ENCODE measurements at places on chromosomes 16 and 17. TPM values are rescaled to one million over a fixed set of nuclear protein-coding genes. Genes with fewer than 3 reads are reported as not detected.

- H3K27ac ChIP-seq, result no peak overlapping the region
- no peaks in the 10 kb centered on the region for H3K36me3 ChIP-seq
- H3K4me1 ChIP-seq, result no peaks in the 10 kb centered on the region
- no peak overlapping the region for H3K4me3 ChIP-seq
- no peak for DNase-seq
Measured at GRCh38 chr16:85153656-85154091, 41.4 kb upstream of the CIBAR2 start.

GRCh38 chr16:11354733-11355574, 9.7 kb downstream of the RMI2 start:
- H3K36me3 ChIP-seq, result peaks cover 27% of the 10 kb centered on the region
- no peaks in the 10 kb centered on the region for H3K27me3 ChIP-seq
- H3K4me3 ChIP-seq, result no peak overlapping the region

GRCh38 chr17:68246271-68247028, 1.4 kb upstream of the AMZ2 start:
- H3K36me3 ChIP-seq, result no peaks in the 10 kb centered on the region
- H3K27ac ChIP-seq, result no peak overlapping the region
- peak overlapping the region; percentile 94 for H3K4me3 ChIP-seq
- H3K4me1 ChIP-seq, result no peaks in the 10 kb centered on the region

DNA sequence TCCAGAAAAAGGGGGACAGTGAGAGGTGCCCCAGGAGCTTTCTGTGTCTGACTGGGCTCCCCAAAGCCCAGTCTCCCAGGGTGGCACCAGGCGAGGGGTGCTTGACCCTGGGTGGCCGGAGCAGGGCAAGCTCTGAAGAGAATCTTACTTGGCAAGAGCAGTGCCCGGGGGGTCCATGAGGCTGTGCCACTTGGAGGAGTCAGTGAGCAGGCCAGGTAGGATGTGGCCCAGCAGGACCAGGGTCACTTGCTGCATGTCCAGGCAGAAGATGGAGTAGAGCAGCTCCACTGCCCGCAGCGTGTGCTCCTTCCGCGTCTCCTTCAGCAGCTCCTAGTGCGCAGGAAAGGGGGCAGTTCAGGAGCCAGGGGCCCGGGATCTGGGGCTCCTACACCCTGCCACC, 7.3 kb downstream of the CSF3 start:
- H3K4me3 ChIP-seq, result no peak overlapping the region
- H3K36me3 ChIP-seq, result peaks cover 68% of the 10 kb centered on the region
- H3K27ac ChIP-seq, result no peak overlapping the region
- no peak for DNase-seq

DNA sequence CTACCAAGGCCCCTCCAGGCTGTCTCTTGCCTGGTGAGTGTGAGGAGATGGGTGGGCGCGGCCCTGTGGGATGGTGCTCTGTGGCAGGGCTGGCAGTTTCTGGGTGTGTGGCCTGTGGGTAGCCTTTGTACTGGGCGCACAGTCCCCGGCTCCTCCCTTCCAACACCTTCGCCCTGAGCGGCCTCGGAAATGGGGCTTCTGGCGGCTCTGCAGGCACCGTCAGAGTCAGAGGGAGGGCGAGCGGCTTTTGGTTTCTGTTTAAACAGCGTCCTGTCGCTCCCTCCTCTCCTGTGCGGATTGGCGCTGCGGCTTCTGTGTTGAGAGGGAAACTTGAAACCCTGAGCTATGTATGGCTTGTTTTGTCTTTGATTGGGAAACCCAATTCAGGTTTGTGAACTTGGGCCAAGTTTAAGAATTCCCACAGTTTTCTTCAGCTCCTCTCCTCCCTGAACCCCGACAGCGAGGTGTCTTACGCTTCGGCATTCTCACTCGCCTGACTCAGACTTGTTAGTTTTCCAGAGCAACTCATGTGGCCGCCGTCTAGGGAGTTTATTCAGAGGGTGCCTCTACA, 8.3 kb upstream of the ZNF750 start:
- peaks cover 34% of the 10 kb centered on the region for H3K36me3 ChIP-seq
- no peak for DNase-seq
- no peak overlapping the region for H3K4me3 ChIP-seq
- H3K27ac ChIP-seq, result no peak overlapping the region

- peaks cover 21% of the 10 kb centered on the region for H3K36me3 ChIP-seq
- no peak for DNase-seq
- no peak overlapping the region for H3K27ac ChIP-seq
- no peaks in the 10 kb centered on the region for H3K27me3 ChIP-seq
- H3K4me1 ChIP-seq, result no peaks in the 10 kb centered on the region
Measured at GRCh38 chr17:40355804-40356758, 8.5 kb downstream of the GJD3 start.

- H3K27ac ChIP-seq, result no peak overlapping the region
- no peaks in the 10 kb centered on the region for H3K36me3 ChIP-seq
- no peaks in the 10 kb centered on the region for H3K27me3 ChIP-seq
- H3K4me1 ChIP-seq, result peaks cover 21% of the 10 kb centered on the region
Measured at GRCh38 chr17:72107100-72107499, 13.7 kb upstream of the SOX9 start.

- DNase-seq, result no peak
- peaks cover 16% of the 10 kb centered on the region for H3K36me3 ChIP-seq
- no peak overlapping the region for H3K4me3 ChIP-seq
- H3K4me1 ChIP-seq, result no peaks in the 10 kb centered on the region
- no peaks in the 10 kb centered on the region for H3K27me3 ChIP-seq
Measured at GRCh38 chr16:85680352-85680944, 8.3 kb downstream of the GINS2 start.

DNA sequence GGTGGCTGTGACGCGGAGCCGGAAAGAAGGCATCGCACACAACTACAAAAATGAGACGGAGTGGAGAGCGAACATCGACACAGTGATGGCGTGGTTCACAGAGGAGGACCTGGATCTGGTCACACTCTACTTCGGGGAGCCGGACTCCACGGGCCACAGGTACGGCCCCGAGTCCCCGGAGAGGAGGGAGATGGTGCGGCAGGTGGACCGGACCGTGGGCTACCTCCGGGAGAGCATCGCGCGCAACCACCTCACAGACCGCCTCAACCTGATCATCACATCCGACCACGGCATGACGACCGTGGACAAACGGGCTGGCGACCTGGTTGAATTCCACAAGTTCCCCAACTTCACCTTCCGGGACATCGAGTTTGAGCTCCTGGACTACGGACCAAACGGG, 4.4 kb downstream of the ENPP7 start:
- no peak overlapping the region for H3K4me3 ChIP-seq
- H3K27ac ChIP-seq, result no peak overlapping the region

Gene PRM2
- total RNA-seq, result not detected

Gene DHRS7C
- total RNA-seq, result not detected

Gene TP53TG3
- total RNA-seq, result not detected

Gene TMEM92
- 10.9 TPM for total RNA-seq

Gene MAP2K3
- 26.1 TPM for total RNA-seq

Data from H9 (cell line).